ENCODE measurements at places on chromosomes 5 and 9.

- DNase-seq: no peak
Measured at GRCh38 chr5:172194985-172195774, 1.2 kb downstream of the EFCAB9 start.

DNA sequence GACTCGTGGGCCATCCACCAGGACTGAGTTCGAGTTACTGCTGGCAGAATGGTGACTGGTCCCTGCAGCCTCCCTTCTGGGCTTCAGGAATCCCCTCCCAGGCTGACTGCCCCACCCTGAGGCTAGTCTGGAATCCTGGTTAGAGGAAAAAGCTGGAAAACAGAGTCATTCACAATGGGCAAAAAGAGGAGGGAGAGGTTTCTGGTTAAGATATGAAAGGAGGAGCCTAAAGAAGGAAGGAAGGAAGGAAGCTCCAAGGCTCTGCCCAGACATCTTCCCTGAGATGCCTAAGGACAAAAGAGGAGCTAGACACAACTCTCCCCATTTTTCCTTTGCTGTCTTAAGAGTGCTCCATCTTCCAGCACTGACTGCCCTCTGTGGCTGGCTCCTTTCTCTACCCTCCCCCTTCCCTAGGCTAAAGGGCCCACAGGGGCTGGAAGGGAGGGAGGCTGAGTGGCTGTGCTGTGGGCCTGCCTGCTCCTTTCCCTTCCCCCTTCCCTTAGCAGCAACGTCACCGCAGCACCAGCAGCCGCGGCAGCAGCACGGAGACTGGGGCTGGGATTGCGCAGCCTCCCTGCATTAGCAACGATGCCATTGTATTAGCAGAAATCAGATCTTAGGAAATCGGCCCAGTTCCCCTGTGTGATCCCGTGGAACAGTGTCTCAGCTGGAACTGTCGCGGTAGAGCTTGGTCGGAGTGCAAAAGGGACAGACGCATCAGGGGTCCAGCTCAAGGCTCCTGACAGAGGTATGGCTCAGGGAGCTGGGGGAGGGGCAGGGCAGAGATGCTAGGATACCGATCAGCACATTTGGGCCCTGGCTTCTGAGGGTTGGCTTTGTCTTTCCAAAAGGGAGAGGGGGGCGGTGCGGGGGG, 48.7 kb downstream of the RUSC2 start:
- DNase-seq: no peak

GRCh38 chr5:5980538-5980895, 397.8 kb downstream of the MED10 start:
- no peak for DNase-seq

- no peak for DNase-seq
Measured at GRCh38 chr5:36680066-36680465, 73.7 kb downstream of the SLC1A3 start.

DNA sequence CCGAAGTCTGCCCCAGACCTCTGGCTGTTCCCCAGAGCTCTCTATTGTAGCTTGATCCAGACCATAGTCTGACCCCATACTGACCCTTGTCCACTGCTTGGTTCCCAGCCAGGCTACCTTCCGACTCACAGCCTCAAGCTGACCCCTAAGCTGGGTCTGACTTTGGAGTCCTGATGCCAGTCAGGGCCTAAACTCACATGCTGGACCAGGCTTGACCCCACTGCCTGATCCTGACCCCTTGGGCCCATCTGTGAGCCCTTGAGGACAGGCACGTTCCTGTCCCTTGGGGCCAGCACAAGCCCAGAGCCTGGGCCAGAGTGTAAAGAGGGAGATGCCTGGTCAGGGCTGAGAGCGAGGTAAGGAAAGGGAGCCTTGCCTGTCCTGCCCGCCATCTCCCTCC, 32.7 kb upstream of the ENHO start:
- no peak for DNase-seq

- DNase-seq: peak; percentile 47
Measured at GRCh38 chr9:94611638-94612068, 18.0 kb upstream of the FBP2 start.

GRCh38 chr5:51377151-51378060, 5.8 kb upstream of the ISL1 start:
- no peak for DNase-seq

DNA sequence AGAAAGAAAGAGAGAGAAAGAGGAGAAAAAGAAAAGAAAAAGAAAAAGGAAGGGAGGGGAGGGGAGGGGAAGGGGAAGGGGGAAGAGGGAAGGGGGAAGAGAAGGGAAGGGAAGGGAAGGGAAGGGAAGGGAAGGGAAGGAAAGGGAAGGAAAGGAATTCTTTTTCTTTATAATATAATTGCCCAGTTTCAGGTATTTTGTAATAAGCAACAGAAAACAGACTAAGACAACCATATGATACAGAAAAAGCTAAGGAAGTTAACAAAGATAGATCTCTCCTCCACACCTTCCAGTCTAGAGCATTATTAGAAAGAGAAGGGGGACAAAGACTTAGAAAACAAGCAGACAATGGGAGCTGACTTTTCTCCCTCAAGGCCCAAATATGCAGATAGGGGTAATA, 31.0 kb downstream of the MEIKIN start:
- DNase-seq: no peak

- DNase-seq: peak; percentile 34
Measured at GRCh38 chr9:121698627-121699570, 47.5 kb downstream of the DAB2IP start.

GRCh38 chr5:123582550-123583285, 70.7 kb downstream of the CSNK1G3 start:
- DNase-seq: no peak

DNA sequence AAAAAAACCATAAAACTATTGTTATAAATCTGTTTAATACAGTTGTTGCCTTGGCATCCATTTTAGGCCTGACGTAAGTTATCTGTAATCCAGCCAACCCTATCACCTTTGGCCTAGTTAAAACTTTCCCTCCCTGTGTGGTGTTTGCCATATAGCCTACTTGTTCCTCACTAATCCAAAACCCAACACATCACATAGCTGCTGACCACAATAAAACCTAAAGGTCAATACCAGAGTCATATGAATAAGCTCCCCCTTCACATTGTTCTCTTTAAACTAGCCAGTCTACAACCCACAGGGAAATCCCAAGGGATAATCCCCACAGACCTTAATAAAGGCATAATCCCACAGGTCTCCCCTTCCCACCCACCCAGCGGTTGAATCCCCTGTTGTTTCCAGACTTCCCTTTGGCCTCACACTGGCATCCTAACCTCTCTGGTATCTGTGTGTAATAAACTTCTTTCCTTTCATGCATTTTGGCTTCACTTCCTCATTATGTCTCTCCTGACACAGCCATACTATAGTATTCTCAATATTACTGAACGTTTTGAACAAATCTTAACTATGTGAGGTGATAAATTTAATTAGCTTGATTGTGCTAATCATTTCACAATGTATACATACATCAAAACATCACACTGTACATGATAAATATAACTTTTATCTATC, 50.8 kb downstream of the DTWD2 start:
- no peak for DNase-seq

- no peak for DNase-seq
Measured at GRCh38 chr5:179301376-179301775, 43.9 kb downstream of the ADAMTS2 start.

Data from stimulated activated CD4-positive, alpha-beta T cell treated with anti-CD3 and anti-CD28 coated beads, Interleukin-2, amount 100 ng/mL, for 48 hours (primary cell).